ENCODE measurements at places on chromosomes 3 and 15. TPM values are rescaled to one million over a fixed set of nuclear protein-coding genes. Genes with fewer than 3 reads are reported as not detected.
A peak's percentile ranks its signal among the peaks of the same experiment; 100 is the strongest.

The RLBP1 gene
- total RNA-seq, result not detected

The NRG4 gene
- not detected for total RNA-seq

The PLIN1 gene
- total RNA-seq, result 2,292 TPM

The WDR93 gene
- total RNA-seq, result 0.80 TPM

GRCh38 chr15:52714968-52715367, 35.8 kb upstream of the ATOSA start:
- no peak overlapping the region for H3K27ac ChIP-seq
- H3K4me3 ChIP-seq, result no peak overlapping the region
- DNase-seq, result no peak
- no peaks in the 10 kb centered on the region for H3K4me1 ChIP-seq
- H3K36me3 ChIP-seq, result no peaks in the 10 kb centered on the region

- no peak overlapping the region for H3K4me3 ChIP-seq
- H3K27ac ChIP-seq, result no peak overlapping the region
- DNase-seq, result no peak
- no peaks in the 10 kb centered on the region for H3K36me3 ChIP-seq
- no peaks in the 10 kb centered on the region for H3K4me1 ChIP-seq
Observed at GRCh38 chr15:66400351-66400774, 13.7 kb downstream of the MAP2K1 start.

- DNase-seq, result no peak
- no peak overlapping the region for H3K4me3 ChIP-seq
- H3K4me1 ChIP-seq, result no peaks in the 10 kb centered on the region
- no peak overlapping the region for H3K27ac ChIP-seq
Observed at GRCh38 chr3:143203848-143204247, 84.3 kb downstream of the CHST2 start.

GRCh38 chr3:31981206-31982181, at the start of the genes OSBPL10 and ZNF860:
Gene OSBPL10 (minus strand): TSS chr3:31981262. CDS start chr3:31981179, 83 bp downstream.
Gene ZNF860 (plus strand): TSS chr3:31981750. CDS start chr3:31989080, 7,330 bp downstream.
- H3K27me3 ChIP-seq, result no peaks in the 10 kb centered on the region
- DNase-seq, result peak; percentile 80
- H3K27ac ChIP-seq, result peak within 1 kb of the TSS; percentile 91
- no peaks in the 10 kb centered on the region for H3K36me3 ChIP-seq

DNA sequence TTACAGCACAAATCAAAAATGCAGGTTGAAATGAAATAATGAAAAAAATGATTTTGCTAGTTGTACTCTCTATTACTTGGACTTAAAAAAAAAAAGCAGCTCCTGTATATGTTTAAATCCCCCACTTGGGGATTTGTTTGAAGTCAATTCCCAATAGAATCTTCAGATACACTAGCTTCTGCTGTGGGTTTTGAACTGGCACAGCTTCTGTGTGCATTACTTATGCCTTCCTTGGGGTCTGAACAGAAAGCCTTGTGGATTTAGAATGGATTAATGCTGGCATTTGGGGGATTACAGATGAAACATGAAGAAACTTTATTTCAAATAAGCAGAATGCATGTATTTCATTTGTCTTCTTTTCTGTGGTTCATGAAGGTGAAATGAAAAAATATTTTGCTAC, 513.2 kb upstream of the TBL1XR1 start:
- no peak overlapping the region for H3K27ac ChIP-seq
- no peaks in the 10 kb centered on the region for H3K4me1 ChIP-seq
- DNase-seq, result no peak
- no peaks in the 10 kb centered on the region for H3K27me3 ChIP-seq
- H3K4me3 ChIP-seq, result no peak overlapping the region
- H3K36me3 ChIP-seq, result no peaks in the 10 kb centered on the region

DNA sequence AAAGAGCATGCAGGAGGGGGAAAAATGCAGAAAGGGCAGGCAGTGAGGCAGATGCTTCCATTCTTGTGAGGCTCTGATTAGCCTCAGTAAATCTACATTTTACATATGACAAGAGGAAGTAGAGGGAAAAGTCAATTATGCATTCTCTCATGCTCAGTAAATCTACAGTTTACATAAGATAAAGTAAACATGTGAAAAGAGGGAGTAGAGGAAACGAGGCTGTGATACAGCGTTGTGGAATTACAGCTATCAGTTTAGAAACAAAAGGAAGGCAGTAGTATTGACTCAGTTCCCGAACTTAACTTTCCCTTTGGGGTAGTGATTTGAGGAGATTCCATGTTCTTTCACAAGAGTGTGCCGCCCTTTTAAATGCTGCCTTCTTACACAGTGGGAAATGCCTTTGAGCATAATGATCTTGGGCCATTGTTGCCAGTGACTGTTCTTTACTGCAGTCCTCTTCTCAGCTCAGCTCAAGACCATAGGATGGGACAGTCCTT, 39.3 kb downstream of the OSTN start:
- H3K27me3 ChIP-seq, result no peaks in the 10 kb centered on the region
- H3K27ac ChIP-seq, result no peak overlapping the region
- no peaks in the 10 kb centered on the region for H3K36me3 ChIP-seq
- H3K4me1 ChIP-seq, result no peaks in the 10 kb centered on the region

DNA sequence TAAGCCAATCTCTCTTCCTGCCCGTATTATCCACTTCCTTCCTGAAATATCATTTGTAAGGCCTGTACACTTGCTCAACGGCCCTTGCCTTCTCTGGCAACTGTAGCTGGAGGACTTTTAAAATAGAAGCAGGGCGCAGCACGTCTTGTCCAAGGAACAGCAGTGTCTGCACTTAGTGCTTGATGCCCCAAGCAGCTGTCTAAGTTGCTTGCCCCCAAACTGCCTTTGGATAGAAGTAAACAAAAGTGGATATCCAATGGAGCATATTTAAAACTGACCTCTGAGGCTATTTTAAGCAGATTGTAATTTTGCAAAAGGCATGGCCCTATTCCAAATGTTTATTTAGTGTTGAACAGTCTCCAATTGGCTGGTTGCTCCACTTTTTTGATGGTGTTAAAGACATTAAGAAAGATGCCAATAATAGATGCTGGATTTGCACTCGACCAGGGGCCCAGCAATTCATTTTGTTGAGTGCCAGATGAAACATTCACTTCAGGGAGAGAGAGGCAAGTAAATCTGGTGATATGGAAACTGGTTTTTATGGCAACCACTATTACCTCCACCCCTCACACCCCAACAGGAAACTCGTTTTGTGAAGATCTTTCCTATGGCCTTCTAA, 526.8 kb upstream of the TBL1XR1 start:
- no peaks in the 10 kb centered on the region for H3K27me3 ChIP-seq
- DNase-seq, result no peak
- peak overlapping the region; percentile 33 for H3K27ac ChIP-seq
- no peak overlapping the region for H3K4me3 ChIP-seq
- H3K4me1 ChIP-seq, result no peaks in the 10 kb centered on the region

DNA sequence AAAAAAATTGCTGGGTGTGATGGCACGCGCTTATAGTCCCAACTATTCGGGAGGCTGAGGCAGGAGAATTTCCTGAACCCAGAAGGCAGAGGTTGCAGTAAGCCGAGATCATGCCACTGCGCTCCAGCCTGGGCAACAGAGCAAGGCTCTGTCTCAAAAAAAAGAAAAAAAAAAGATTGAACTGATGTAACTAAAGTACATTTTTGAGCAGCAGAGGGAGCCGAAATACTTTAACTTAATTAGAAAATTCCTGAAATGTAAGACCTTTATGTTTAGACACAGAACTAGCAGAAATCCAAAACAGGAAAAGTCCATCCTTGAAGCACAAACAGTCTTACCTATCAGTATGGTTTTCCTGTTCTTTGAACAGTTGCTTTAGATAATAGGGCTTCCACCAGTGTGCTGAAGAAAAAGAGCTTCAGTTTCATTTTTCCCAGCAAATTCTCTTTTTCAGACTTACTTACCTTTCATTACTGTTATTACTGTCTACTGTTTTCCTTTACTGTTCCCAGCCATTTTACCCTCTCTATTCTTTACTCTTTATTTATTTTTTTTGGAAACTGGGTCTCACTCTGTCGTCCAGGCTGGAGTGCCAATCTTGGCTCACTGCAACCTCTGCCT, 33.4 kb upstream of the ZNF609 start:
- H3K4me3 ChIP-seq, result no peak overlapping the region
- no peaks in the 10 kb centered on the region for H3K4me1 ChIP-seq
- no peak for DNase-seq
- no peaks in the 10 kb centered on the region for H3K27me3 ChIP-seq
- no peaks in the 10 kb centered on the region for H3K36me3 ChIP-seq
- no peak overlapping the region for H3K27ac ChIP-seq

DNA sequence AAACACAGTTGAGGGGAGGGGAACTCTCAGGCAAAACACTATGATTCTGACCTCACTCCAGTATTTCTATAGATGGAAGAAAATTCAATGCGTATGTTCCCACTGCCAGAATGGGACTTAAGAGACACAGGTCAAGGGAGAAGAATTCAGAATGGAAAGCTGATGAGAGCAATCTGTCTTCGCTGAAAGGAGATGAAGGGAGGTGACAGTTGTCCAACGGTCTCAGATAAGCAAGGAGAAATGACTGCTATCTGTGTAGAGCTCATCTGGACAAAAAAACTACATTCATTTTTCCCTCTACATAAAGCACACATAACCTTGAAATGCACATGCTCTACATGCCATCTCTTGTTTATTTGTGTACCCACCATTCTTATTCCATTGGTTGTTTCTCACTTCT, 405.1 kb downstream of the LSAMP start:
- no peaks in the 10 kb centered on the region for H3K4me1 ChIP-seq
- H3K36me3 ChIP-seq, result no peaks in the 10 kb centered on the region
- DNase-seq, result no peak
- H3K27me3 ChIP-seq, result no peaks in the 10 kb centered on the region
- no peak overlapping the region for H3K4me3 ChIP-seq

DNA sequence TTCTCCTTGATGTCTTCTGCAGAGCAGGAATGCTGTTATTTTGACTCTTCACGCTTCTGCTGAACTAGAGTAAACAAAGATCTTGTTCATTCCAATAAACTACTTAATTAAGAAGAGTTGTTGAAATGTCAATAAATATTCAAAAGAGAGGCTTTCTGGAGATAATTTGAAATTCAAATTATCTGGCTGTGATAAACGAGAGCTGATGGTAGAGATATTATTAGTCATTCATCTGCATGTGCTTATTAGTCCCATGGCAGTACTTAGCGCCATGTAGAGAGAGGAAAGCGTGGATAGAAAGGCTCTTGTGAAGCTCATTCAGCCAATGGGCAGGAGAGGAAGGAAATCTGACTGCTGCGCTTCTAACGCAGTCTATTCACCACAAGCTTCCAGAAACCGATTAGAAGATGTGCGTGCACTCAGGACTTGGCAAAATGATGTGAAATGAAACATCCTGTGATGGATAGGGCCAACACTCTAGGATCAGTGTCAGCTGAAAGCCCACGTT, 251.1 kb downstream of the GABRB3 start:
- no peak for DNase-seq
- H3K4me3 ChIP-seq, result no peak overlapping the region
- H3K4me1 ChIP-seq, result no peaks in the 10 kb centered on the region
- no peak overlapping the region for H3K27ac ChIP-seq
- H3K27me3 ChIP-seq, result no peaks in the 10 kb centered on the region

- H3K4me1 ChIP-seq, result peaks cover 3% of the 10 kb centered on the region
- no peaks in the 10 kb centered on the region for H3K36me3 ChIP-seq
- DNase-seq, result no peak
- no peak overlapping the region for H3K27ac ChIP-seq
Observed at GRCh38 chr15:40448354-40448753, 7.6 kb downstream of the BAHD1 start.

DNA sequence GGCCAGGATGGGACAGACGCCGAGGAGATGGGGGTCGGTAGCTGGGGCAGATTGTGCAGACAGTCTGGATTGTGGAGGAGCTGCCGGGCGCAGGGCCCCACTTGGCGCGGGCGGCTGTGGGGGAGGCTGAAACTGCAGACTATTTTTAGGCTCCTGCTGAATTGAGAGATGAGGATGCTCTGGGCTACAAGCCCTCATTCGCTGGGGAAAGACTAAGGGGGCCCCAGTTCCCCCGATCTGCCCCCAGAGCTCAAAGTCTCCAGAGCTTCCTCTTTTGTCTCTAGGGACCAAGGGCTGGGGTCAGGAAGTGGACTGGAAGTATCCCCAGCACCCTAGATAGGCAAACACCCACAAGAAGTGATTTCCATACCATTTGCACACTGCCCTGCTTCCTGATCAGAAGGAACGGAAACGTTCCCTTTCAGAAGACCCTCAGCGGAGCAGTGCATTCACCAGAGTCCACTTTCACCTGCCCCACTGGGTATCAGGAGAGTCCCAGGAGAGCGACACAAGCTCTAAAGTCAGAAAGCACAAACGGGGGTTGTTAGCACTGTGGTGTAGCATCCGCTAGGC, 29.7 kb downstream of the SEMA7A start:
- H3K36me3 ChIP-seq, result no peaks in the 10 kb centered on the region
- H3K4me1 ChIP-seq, result no peaks in the 10 kb centered on the region
- H3K4me3 ChIP-seq, result no peak overlapping the region

- H3K27me3 ChIP-seq, result no peaks in the 10 kb centered on the region
- no peaks in the 10 kb centered on the region for H3K4me1 ChIP-seq
- H3K36me3 ChIP-seq, result no peaks in the 10 kb centered on the region
- no peak overlapping the region for H3K27ac ChIP-seq
- H3K4me3 ChIP-seq, result no peak overlapping the region
- no peak for DNase-seq
Observed at GRCh38 chr15:69723404-69724096, 270.9 kb downstream of the RPLP1 start.

- H3K36me3 ChIP-seq, result no peaks in the 10 kb centered on the region
- no peaks in the 10 kb centered on the region for H3K27me3 ChIP-seq
- H3K4me1 ChIP-seq, result no peaks in the 10 kb centered on the region
- H3K4me3 ChIP-seq, result no peak overlapping the region
- no peak overlapping the region for H3K27ac ChIP-seq
Observed at GRCh38 chr3:64405211-64405835, 180.1 kb upstream of the PRICKLE2 start.

- H3K27me3 ChIP-seq, result no peaks in the 10 kb centered on the region
- no peaks in the 10 kb centered on the region for H3K4me1 ChIP-seq
Observed at GRCh38 chr3:121330118-121330517, 215.7 kb downstream of the POLQ start.

GRCh38 chr3:181290941-181291340, 301.4 kb upstream of the DNAJC19 start:
- no peak overlapping the region for H3K27ac ChIP-seq
- no peak for DNase-seq
- no peaks in the 10 kb centered on the region for H3K27me3 ChIP-seq
- no peak overlapping the region for H3K4me3 ChIP-seq
